Coronary artery (tissue), 2 donors: ENCODE measurements at places on chromosomes 11 and 22.

DNA sequence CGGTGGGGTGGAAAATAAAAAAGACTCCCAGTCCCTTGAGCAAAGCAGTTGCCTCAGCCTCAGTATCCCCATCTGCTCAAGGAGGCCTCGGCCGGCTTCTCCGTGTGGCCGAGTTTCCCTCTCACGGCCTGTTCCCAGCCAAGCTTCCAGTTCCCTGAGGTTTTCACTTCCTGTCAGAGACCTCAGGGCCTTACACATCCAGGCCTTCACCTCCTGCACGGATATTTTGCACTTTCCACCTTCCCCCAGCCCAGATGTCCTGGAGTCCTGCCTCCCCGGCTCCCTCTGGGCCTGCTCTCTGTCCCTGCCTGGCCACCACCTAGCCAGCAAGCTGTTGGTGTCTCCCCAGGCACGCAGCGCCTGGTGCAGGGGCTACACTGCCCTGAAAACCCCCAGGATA is 41.1 kb upstream of the CD82 start:
- no peak for DNase-seq

DNA sequence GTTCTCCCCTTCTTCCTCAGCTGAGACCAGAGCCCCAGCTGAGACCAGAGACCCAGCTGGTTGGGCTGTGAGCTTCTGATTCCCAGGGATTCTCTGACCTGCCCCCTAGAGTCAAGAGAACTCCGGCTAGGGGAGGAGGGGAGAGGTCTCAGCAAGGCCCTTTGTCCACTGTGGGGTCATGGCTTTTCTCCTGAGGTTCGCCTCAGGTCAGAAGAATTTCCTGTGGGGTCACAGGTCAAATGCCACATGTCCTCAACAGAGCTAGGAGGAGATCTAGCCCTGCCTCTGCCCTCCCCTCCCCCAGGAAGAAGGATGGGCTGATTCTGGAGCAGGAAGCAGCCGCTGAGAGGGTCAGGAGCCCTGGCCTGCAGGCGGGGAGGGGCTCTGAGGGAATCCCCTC is 23.7 kb downstream of the HTR3A start:
- no peak for DNase-seq

GRCh38 chr22:37678372-37678771 is 2.9 kb downstream of the LGALS1 start:
- DNase-seq, result no peak

GRCh38 chr11:126265811-126266210 is 2.9 kb downstream of the SRPRA start:
- no peak for DNase-seq

- no peak for DNase-seq
These were observed 44.9 kb downstream of the CPT1A start for GRCh38 chr11:68796801-68797200.

DNA sequence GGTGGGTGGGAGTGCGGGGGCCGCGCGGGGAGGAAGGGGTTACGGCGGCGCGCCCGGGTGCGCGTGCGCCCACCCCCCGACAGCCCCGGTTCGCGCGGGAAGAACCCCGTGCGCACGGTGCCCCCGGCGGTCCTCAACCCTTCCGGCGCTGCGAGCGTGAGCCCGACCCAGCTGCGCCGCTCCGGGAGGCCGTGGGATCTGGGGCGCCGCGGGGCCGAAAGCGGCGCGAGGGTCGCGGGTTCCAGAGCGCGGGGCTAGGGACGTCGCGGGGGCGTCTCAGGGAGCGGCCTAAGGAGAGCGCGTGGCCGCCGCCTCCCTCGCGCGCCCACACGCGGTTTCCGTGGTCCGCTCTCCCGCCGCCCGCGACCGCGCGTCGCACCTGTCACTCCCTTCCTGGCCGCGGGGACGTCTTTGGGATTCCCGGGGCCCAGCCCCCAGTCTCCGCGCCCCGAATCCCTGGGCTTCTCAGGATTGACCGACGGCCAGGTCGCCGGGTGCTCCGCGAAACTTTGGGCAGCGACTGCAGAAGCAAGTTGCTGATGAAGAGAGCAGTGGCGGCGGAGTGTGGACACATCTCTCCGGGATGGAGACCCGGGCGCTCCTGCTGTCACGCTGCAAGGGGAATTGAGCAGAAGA is 582 bp downstream of the SREBF2 start:
- DNase-seq, result peak; percentile 79

- DNase-seq, result no peak
These were observed 203.7 kb downstream of the PGR start for GRCh38 chr11:100925935-100926334.

GRCh38 chr11:72637198-72637597 is 37.0 kb downstream of the PDE2A start:
- no peak for DNase-seq

DNA sequence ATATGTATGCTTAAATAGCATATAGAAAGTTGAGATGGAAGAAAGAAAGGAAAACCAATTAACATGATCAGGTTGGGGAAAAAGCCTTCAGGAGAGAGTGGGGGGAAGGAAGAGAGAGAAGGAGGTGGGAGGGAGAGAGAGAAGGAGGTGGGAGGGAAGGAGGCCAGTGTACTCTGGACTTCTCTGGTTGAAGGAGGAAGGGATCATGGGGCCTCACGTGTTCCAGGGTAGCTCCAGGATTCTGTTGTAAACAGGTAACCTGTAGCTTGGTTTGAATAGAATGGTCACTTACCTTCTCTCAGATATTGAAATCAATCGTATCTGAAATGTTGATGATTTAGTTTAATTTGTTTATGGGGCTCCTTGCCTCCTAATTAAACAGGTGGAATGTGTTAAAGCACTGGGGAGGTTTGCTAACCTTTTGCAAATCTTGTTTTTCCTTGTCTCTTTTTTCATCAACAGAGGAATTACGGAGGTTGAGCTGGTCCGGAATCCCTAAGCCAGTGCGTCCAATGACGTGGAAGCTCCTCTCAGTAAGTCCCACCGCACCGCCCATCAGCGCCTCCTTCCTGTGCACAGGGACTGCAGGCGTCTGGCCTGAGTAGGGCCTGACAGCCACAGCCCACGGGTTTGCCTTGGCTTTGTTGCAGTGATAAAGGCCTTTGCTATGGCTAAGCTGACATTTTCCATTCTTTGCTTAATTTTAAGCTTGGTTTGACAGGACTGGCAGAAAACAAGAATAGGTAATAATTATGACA is 115.9 kb downstream of the TBC1D22A start:
- no peak for DNase-seq

GRCh38 chr11:6733326-6734275 is 38.2 kb downstream of the OR2AG2 start:
- DNase-seq, result no peak

- DNase-seq, result peak; percentile 89
These were observed 3.4 kb downstream of the TSPAN32 start for GRCh38 chr11:2305140-2305778.

GRCh38 chr22:25110846-25111578 is 88.6 kb upstream of the CRYBB3 start:
- DNase-seq, result peak; percentile 89

GRCh38 chr11:46972343-46972742 is 35.8 kb downstream of the CSTPP1 start:
- no peak for DNase-seq

- DNase-seq, result no peak
These were observed 142.0 kb downstream of the METTL15 start for GRCh38 chr11:28250192-28250591.

DNA sequence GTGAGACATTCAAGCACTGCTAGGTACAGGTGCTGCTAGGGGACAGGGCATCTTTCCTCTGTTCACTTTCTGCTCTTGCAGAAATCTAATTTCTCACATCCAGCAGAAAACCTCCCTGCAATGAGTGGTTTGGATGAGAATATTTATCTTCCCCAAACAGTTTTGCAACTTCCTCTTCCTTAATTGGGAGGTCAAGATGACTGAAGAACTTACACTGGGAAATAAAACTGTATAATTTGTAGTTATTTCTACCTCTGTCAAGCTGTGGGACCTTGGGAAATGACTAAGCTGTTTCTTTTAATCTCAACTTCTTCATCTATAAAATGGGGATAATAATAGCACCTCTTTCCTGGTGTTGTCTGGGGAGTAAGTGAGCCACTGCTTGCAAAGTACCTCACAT is 69.8 kb downstream of the PRR5L start:
- DNase-seq, result no peak

GRCh38 chr22:32396746-32397145 is 15.3 kb downstream of the RTCB start:
- no peak for DNase-seq

- DNase-seq, result no peak
These were observed 35.7 kb downstream of the SIK3 start for GRCh38 chr11:117062498-117062897.

DNA sequence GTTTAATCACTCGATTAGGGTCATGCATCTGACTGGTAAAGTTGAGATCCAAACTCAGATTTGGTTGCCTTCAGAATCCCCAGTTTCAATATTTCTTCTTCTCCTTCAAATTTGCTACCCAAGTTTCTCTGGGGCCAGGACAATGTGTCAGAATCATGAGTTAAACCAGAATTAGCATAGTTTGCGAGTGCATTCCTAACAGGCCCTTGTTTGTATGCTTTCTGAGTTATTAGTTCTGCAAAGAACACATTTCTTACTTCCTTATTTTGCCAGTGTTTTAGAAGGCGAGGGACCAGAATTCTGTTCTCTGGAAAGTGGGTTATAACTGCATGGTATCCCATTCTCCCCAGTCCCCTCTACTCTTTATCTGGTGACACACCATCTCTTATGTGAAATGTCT is 112.0 kb downstream of the ARL14EP start:
- no peak for DNase-seq

GRCh38 chr11:71183878-71184277 is 68.5 kb downstream of the SHANK2 start:
- DNase-seq, result no peak

- no peak for DNase-seq
These were observed 139.8 kb downstream of the CCDC81 start for GRCh38 chr11:86514453-86514852.

GRCh38 chr11:4551346-4551979 is 6.5 kb downstream of the OR52M1 start:
- no peak for DNase-seq

- DNase-seq, result no peak
These were observed 5.9 kb downstream of the HMOX1 start for GRCh38 chr22:35386670-35387288.

GRCh38 chr11:12772324-12772723 is 98.1 kb downstream of the TEAD1 start:
- no peak for DNase-seq

- no peak for DNase-seq
These were observed 356.2 kb downstream of the METTL15 start for GRCh38 chr11:28464252-28464867.

DNA sequence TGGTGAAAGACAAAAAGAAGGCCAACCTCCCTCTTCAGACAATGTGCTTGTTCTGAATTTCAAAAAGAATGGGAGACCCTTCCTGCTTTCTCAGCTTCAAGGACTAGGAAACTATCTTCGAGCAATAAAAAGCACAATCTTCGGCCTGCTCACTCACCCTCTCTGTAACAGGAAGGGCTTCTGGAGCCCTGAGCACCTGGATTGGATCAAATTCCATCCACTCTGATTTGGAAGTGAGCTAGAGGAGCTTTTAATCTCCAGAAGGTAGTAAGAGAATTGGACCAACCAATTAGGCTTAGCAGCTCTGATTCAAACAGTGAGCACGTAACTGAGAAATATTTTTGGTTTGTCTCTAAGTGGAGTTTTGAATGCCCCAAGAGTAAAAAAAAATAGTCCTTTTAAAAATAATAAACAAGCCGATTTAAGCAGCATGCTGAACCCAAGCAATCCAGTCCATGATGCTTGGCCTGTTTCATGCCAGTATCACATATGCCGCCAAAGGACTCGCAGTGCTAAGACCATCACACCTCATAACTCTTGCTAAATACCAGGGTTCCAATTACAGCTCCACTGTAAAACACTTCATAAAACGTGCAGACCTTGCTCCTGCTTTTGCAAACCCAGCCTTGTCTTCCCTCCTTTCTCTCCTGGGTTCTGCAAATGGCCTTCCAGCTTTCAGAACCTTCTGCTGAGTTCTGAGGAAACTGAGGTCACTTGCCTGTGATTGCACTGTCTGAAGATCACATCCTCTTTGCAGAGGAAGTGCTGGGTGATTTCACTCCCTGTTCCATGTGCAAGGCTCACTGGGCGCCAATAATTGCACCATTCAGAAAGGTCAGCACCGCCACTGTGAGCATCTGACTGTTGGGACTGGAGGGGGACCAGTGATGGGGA is 74.4 kb downstream of the SLC1A2 start:
- DNase-seq, result no peak

GRCh38 chr11:112381578-112381977 is 120.9 kb upstream of the PLET1 start:
- no peak for DNase-seq

DNA sequence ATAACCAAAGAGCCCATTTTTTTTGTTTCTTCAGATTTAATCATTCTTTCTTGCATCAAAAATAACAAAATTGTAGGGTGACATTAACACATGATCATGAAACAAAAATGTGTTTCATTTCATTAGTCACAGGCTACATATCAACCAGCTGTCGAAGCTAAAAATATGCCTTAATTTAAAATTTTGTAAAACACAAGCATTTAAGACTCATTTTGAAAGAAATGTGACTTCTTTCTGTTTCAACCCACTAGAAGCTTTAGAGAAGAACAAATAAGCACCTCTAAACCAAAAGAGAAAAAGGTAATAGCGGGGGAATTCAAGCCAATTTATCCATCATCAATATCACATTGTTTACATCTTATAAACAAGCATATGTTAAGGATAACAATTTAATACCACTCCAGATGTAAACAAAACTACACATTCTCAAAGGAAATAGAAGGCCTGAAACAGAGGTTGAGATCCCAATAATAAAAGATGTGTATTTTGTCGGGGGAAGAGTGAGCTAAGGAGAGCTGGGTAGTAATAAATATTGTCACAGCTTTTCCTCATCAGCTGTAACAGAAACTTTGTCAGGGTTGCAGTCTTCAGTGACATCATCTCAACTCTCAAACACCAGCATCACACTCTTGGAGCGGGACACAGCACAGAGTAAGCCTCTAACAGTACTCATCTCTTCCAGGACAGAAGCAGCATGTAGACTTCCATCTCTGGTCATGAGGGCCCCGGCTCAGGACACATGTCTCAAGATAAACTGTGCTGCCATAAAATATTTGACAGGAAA is 42.0 kb downstream of the ALG9 start:
- no peak for DNase-seq

- DNase-seq, result peak; percentile 78
These were observed 1.3 kb downstream of the PLEKHA7 start for GRCh38 chr11:17012712-17013547.

DNA sequence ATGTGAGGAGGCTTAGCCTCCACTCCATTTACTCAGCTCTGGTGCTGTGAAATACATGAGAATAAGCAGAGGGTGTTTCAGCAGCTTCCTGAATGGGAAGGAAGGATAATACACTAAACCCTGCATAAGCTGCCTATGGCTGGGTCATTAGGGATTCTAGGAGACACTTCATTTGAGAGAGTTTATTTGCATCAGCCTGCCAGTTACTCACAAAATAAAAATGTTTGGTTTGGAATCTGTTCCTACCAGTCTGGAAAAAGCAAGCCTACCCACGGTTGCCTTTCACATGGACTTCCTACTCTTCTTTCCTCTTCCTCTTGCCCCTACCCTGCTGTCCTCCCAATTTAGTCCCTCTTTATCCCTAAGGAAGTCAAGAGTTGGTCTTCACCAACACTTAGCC is 20.5 kb downstream of the SLC1A2 start:
- DNase-seq, result no peak

- DNase-seq, result no peak
These were observed 80.8 kb downstream of the PIWIL4 start for GRCh38 chr11:94647926-94648325.
